ENCODE measurements at places on chromosomes 7 and 10.
A peak's percentile ranks its signal among the peaks of the same experiment; 100 is the strongest.

DNA sequence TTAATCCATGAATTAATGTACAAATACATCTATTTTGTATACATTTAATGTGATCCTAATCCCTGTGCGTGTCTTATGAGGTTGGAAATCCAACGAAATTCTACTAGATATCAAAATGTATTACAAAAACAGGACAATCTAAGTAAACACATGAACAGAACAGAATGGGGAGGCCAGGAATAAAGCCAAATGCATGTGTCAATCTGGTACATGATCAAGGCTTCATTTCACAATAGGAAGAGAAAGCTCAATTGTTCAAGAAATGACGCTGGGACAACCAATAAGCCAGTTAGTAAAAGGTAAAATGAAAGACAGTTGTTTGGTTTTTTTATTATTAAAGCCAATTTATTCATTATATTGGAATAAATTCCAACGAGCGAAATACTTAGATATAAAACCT is 83.0 kb downstream of the COL13A1 start:
- no peak for DNase-seq

DNA sequence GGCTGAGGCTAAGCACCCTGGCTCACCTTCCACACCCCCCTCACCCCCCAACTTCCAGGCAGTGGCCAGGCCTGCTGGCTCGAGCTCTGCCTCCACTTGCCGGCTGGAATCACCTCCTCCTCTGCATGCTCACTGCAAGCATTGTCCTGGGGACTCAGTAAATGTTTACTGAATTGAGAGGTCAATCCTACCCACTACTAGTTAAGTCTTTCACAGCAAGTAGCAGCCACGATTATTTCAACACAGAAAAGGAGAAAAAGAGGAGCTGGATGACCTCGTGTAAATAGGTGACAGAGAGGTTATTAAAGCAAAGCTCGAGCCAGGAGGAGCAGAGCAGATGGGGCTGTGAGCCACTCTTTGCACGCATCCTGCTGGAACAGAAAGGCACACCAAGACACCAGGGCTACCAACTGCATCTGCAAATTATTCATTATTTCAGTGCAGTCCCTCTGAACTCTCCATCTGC is 32.1 kb downstream of the HIPK2 start:
- no peak for DNase-seq

- DNase-seq: no peak
Observed at GRCh38 chr7:19362099-19362498, 216.9 kb upstream of the FERD3L start.

- DNase-seq: no peak
Observed at GRCh38 chr10:132464256-132465192, 67.5 kb downstream of the PWWP2B start.

DNA sequence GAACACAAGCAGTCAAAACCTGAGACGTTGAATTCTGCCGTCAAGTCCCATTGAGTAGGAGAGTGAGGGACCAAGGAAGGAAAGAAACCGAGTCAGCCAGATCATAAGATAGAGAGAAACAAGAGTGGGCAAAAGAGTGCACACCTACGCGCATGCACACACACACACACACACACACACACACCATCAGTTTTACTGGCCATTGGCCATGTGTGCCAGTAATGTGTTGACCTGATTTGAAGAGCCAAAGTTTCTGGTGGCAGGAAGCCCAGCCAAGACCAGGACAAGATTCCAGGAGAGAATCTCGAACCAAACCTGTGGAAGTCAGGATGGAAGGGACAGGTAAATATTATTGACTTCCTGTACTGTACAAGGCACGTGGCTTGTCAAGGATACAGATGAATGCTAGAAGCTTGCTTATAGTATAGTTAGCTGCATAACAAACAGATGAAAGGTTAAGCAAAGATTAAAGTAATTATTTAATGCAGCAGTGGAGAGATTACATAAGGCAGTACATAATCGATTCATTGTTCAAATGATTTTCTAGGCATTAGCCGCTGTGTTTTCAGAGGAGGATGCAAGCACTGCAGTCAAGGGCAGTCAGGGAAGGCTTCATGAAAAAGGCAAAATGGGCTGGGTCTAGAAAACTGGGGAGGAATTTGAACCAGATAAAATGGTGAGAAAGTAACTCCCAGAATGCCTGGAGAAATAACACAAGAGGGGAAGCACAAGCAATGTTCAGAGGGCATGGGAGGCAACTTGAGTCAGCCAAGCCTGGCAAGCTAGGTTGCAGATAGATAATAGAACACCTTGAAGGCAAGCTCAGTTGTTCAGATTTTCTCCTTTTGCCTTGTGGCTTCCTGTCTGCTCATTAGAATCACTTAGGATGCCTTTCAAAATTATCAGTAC is 2.7 kb upstream of the HYCC1 start:
- no peak for DNase-seq

GRCh38 chr10:24683554-24683953 is 40.1 kb downstream of the ARHGAP21 start:
- DNase-seq: no peak

DNA sequence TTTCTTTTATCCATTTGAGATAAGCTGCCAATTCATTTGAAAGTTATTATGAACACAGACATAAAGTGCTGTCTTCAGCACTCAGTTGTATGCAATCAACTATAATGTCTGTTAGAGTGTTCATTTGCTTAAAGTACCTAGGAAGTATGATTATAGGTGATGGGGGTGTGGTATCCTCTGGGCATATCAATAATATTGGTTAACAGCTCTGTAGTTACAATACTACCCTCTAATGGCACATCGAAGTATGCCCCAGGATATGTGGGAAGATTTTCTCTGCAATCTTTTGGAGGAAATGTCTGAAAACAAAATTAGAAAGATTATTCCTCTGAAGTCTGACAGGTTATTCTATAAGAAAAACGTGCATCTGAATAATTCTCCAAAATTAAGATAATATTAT is 429.7 kb downstream of the ARL4A start:
- peak; percentile 20 for DNase-seq

DNA sequence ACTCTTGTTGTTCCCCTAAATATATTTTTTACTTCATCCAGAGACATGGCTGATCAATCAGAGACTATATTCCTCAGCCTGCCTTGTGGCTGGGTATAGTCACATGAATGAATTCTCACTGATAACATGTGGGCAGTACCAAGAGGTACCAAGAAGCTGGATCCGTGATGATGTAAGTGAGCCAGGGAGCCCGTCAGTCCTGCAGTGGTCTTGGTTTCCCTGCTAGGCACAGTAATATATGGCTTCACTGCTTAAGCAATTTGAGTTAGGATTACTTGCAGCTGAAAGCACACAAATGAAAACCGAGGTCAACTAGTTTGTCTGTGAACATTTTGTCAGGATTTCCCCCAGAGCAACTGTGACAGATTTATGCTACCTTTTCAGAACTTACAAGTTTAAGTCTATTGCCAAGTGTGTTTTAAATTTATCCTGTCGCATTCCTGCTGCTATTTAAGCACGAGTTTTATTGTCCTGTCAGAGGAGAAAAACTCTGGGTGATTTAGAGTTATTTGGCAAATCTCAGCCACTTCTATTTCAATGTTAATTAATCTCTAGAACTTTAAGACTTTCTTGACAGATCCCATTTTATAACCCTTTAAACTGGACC is 381.8 kb downstream of the PHF14 start:
- DNase-seq: no peak

- DNase-seq: peak; percentile 62
Observed at GRCh38 chr10:43671659-43672531, 23.2 kb upstream of the ZNF32 start.

DNA sequence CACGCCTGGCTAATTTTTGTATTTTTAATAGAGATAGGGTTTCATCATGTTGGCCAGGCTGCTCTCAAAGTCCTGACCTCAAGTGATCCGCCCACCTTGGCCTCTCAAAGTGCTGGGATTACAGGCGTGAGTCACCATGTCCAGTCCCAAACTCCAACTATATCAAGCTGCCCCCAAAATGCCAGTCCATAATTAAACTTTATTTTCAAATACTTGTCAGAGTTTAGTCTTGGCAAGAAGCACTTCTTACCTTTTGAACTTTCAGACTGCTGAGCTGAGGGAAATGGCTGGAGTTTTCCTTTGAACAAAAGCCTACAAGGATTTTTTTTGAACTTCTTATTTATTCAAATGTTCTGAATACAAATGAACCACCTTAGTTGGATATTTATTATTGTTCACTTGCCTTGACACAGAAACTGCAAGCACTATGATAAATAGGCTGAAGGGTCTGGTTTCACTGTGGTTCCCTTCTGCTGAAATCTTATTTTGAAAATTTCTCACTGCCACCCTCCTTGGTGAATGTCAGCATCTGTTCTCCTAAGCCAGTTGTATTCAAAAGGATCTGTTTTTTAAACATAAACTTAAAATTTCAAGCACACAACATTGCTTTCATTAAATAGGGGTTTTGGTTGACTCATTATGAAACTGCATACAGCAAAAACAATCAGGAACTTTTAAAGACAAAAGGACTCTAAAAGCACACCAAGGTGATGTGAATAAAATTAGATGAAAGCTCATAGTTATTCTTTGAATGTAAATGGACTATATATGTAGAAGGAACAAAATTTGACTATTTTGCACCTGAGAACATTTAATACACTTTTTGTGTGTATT is 101.7 kb upstream of the SLC26A5 start:
- no peak for DNase-seq

GRCh38 chr10:96513305-96513697 is 425 bp downstream of the TLL2 start:
- no peak for DNase-seq

DNA sequence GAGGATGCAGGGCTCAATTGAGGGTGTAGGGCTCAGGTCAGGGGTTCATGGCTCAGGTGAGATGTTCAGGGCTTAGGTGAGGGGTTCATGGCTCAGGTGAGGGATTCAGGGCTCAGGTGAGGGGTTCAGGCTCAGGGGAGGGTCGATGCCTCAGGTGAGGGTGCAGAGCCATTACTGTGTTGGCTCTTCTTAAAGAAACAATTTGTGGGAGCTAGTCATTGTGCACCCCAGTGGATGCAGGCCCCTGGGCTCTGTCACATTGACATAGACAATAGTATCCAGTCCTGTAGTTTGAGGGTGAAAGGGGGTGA is 86.7 kb downstream of the ADCY1 start:
- DNase-seq: no peak

- no peak for DNase-seq
Observed at GRCh38 chr10:64316833-64317232, 795.6 kb downstream of the REEP3 start.

DNA sequence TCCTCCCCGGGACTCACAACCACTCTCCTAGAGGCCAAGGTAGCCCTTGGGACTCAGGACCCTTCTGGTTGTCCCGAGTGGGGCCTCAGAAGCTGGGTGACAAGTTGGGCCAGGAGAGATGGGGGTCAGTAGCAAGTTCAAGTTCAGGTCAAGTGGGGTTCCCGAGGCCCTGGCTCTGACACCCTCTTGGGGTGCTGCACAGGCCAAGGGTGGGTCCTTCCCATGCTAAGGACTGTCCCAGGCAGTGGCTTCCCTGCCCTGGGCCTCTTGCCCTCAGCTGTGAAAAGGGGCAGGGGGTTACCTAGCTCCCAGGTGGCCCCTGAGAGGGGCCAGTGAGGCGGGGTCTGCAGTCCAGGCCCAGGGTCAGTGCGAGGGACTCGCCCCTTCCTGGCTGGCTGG is 115.4 kb upstream of the TNRC18 start:
- no peak for DNase-seq

DNA sequence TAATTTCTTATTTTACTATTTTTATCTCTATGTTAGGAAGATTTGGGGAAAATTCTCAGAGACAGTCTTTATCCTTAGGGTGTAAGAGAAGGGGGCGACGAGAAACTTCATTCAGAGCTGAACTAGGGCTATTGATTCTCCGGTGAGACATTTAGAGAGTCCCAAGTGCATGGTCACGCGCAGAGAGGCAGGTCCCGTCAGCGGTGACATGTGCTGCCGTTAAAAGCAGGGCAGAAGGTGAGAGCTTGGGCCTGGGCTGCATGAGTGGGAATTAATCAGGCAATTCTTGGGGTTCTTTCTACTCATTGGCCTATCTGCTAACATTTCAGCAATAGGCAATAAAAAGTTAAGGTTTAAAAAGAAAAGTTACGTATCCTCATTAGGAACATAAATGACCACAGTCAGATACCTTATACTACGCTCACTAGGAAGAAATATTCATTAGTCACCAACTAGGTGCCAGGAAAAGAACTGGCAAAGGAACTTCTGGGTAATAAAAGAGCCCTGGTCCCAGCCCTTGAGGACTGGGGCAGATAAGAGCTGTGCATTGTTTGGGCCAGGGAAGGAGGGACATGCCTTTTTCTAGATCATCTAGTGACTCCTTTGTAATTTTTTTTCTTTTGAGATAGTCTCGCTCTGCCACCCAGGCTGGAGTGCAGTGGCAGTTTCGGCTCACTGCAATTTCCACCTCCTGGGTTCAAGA is 21.2 kb downstream of the PRKCQ start:
- DNase-seq: no peak

DNA sequence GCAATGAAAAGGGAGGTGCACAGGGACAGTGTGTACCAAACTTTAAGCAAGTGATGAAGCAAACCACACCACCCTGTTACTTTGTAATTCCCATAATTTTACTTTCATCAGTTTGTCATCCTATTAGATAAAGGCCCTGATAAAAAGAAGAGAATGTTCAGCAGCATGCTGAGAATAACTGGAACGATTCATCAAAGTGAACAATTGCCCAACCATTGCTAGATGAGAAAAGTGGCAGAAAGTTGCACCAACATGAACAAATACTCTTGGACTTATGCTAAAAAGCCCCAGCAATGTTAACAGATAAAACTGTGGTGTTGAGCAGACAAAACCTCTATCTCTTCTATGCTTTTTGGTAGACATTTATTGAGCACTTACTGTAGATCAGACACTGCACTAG is 75.5 kb upstream of the PCGF5 start:
- no peak for DNase-seq

DNA sequence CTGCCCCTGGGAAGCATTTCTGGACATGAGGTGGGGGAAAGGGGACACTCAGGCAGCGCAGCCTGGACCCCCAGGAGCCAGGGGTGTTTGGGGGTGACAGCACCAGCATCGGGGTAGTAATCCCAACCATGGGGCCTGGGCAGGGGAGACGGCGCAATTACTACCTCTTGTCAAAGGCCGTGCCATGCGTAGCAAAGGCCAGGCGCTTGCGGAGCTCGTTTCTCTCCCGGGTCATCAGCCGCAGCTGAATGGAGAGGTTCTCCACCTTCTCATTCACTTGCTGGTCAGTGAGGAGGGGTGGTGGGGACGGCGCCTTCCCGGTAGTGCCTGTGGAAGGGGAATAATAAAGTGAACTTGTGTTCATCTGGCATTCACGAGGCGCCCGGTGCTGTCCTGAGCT is 70.0 kb downstream of the DLG5 start:
- no peak for DNase-seq
